ENCODE measurements at places on chromosomes 2 and 18.

- DNase-seq: no peak
These were observed 63.4 kb upstream of the ZEB2 start for GRCh38 chr2:144583381-144583729.

DNA sequence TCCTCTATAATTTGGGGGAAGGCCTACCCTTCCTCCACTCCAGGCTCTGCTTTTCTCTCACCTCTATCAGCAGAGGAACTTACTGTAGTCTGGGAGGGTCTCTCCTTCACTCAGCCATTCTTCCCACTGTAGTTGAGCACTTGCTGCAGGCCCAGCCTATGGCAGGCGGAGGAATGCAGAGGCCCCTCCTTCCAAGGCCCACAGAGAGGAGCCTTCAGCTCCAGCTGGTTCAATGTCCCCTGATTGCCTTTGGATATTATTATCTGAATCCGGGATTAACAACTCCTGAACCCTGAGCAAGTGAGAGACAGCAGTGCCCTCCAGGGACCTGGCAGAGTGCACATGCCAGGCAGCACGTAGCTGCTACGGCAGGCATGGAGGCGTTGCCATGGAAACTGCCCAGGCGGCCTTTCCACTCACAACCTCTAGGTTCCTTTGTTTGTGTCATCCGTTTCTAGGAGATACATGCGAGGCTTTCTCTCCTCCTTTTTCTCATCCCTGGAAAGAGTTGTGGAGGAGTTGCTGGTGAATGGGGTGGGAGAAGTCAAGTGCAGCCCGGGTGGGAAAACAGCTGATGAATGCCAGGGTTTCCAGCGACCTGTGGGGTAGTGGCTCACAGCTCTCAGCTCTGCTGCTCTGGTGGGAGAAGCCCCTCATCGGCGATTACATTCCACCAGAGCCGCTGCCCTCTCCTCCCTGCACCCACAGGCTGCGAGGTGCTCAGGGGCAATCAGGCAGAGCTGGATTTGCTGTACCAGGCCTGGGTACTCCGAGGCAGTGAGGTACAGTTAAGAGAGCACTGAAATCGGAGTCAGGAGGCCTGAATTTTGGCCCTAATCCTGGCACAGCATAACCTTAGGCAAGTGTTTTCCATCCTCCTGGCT lies 55.3 kb upstream of the HK2 start:
- no peak for DNase-seq

DNA sequence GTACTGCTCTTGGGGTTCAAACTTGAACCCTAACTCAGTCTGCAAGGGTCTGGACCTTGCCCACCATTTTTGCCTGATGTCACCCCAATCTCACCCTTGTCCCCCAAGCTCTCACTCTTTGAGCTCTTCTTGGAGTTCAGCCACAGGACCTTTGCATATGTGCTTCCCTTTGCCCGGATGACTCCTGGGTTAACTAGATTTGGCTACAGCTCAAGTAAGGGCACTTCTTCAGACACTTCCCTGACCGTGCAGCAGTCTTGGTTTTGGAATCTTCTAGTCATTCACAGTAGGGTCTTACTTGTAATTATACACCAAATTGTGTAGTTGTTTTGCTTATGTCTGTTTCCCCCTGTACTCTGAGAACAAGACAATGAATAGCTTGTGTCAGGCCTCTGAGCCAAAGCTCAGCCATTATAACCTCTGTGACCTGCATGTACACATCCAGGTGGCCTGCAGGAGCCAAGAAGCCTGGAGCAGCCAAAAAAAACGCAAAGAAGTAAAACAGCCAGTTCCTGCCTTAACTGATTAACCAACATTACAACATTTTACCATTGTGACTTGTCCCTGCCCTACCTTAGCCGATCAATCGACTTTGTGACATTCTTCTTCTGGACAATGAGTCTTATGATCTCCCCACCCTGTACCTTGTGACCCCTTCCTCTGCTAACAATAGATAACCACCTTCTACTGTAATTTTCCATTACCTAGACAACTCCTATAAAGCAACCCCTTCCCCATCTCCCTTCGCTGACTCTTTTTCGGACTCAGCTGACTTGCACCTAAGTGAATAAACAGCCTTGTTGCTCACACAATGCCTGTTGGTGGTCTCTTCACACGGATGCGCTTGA lies 1.0 kb upstream of the MOGAT1 start:
- no peak for DNase-seq

DNA sequence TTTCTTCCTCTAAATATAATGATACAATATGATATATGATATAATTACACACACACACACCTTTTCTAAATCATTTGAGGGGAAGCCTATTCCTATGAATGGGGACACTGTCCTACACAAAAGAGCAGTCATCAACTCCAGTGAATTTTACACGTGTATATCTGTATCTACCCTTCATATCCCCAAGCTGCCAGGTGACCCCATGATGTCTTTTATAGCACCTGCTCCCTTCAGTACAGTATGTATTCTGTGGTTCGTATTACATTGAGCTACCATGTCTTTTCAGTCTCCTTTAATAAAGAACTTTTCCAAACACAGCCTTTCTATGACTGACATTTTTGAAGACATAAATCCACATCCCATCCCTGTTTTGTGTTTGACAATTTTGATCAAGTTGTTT lies 19.0 kb downstream of the TBC1D8 start:
- no peak for DNase-seq

DNA sequence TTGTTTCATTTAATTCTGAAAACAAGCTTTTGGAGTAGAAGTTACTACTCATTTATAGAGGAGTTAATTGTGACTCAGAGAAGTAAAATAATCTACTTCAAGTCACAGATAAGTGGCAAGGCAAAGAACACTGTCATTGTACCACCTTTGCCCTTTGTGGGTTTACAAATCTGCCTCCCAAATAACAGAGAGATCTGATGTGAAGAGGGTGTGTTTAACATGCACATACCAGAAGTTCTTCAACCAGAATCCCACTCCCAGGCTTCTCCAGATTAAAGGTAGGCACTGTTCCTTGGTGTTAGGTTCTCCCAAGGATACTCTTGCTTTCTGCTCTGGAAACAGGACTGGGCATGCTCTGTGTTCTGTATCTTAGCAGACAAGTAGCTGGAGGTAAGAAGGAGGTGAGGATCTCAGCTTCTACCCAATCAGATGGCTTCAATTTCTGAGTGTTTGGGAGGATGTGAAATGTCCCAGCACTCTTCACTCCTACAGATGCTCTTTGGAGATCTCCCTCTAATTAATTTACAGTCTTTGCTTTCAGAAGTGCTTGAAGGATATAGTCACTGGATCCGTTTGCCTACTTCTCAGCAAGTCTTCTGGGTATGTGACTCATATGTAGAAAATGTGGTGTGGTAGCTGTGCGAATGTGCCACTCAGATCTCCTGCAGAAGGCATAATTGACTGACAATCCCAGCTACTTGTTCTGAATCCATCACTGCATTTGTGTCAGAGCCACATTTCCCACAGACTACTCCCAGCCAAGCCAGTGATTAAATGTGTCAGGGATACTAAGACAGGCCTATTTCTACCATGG lies 111.1 kb downstream of the KLHL14 start:
- no peak for DNase-seq

GRCh38 chr2:201928363-201928762 lies 105.3 kb upstream of the FZD7 start:
- DNase-seq: no peak

GRCh38 chr2:88027697-88028389 lies 11.5 kb upstream of the RNU2-63P start:
- no peak for DNase-seq

DNA sequence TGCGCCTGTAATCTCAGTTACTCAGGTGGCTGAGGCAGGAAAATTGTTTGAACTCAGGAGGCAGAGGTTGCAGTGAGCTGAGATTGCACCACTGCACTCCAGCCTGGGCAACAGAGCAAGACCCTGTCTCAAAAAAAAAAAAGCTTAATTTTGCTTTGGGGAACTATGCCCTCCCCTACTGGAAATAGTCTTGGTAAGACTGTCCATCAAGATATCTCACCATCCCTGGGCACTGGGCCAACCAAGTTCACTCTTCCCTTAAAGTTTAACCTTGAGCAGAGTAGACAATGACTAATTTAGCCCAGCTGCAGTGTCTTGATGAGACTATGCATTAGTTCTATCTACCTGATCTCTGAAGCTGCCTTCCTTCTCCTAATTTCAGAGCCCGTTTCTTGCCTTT lies 44.7 kb downstream of the ASXL2 start:
- DNase-seq: no peak

DNA sequence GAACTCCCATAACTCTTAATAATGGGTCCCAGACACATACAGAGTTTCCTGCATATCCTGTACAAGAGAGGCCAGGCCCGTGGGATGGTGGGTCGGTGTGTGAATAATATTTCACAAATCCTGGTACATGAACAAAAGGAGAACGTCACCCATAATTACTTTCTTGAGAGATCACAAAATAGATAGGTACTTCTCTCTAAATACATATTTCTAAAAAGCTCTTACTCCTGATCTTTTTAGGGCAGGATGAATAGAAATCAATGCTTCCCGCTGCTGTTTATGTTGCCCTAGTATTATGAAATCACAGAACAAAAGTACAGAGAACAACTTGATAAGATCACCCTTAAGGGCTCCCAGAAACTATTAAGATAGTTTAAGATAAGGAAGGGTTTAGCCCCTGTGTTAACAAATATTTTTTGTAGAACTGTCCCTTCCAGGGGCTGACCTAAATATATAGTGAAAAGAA lies 5.4 kb downstream of the IRS1 start:
- no peak for DNase-seq

- DNase-seq: peak; percentile 29
These were observed 580 bp downstream of the NEDD4L start for GRCh38 chr18:58044370-58045241.

DNA sequence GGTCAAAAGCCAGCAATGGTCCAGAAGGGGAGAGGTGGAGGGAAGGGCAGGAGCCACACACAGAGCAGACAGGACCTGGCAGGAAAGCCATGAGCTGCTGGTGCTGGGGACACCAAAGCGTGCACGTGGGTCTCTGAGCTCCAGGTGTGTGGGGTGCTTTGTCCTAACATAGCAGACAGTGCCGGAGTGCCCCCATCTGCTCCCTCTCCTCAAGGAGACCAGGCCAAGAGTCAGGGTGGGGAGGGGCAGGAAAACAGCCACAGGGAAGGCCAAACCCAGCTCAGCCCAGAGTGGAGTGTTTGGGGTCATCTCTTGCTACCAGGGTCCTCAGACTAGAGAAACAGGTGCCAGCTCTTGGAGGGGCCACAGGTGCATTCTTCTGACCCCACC lies 4.2 kb upstream of the GPC1 start:
- DNase-seq: no peak

GRCh38 chr18:26421931-26422330 lies 126.4 kb downstream of the KCTD1 start:
- DNase-seq: no peak

DNA sequence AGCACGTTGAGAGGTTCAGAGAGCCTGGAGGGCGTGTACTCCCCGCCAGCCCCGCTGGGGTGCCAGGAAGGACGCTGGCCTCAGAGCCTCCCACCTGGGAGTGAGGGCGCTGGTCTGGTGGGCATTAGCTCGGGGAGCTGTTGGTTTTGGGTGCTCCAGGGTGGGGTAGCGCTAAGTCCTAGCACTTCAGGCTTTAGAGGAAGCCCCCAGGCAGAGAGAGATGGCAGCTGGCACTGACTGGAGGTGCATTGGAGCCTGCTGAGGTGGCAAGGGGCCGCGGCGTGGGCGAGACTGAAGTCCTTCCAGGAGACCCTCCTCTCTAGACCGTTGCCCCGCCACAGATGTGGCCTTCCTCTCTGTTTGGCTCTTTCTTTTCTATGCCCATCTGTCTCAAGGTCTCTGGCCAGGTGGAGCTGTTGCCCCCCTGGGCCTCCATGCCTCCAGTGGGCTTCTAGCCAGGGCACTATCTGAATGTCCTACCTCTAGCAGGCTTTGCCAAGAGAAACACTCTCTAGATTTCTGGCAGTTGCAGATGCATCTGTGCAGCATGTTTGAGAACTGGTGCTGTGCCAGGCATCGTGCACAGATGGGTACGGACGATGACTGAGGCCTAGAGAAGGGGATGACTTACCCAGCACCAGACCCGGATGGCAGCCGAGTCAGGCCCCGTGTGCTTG lies 6.6 kb downstream of the CAPN10 start:
- no peak for DNase-seq

GRCh38 chr2:71455011-71455740 lies 1.8 kb downstream of the DYSF start:
- DNase-seq: no peak

GRCh38 chr2:170831115-170831514 lies 14.4 kb downstream of the GAD1 start:
- DNase-seq: no peak

DNA sequence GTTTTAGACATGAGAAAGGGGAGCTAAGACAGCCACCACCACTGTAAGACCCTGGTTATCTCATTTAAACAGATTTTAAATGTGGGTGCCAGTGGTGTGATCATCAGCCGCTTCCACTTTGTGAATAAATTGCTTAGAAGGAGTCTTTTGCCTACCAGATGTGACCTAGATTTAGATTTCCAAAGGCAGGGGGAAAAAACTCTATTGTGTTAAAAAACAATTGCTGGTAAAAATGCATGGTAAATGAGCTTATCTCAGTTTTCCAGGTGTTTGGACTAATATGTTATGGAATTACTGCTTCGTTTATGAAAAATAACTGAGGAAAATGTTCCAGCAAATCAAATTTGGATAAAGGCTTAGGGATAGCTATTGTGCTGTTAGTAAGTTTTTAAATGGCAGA lies 466.3 kb upstream of the RAB12 start:
- DNase-seq: no peak

DNA sequence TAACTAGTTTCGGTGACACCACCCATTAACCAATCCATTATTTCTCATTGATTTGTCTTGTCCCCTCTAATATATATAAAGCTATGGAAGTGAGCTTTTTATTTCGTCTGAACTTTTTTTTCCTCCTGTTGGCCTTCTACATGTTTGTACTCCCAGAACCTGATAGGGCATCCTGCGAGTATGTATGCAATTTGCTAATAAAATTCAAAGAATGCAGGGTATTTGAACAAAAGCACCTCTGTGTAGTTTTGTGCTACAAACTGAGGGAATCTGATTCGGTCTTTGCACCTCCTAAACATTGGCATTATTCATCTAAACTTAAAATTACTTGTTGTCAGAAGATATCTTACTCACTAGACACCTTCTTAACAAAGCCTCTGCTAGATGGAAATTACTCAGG lies 242.9 kb upstream of the TMEFF2 start:
- DNase-seq: no peak

DNA sequence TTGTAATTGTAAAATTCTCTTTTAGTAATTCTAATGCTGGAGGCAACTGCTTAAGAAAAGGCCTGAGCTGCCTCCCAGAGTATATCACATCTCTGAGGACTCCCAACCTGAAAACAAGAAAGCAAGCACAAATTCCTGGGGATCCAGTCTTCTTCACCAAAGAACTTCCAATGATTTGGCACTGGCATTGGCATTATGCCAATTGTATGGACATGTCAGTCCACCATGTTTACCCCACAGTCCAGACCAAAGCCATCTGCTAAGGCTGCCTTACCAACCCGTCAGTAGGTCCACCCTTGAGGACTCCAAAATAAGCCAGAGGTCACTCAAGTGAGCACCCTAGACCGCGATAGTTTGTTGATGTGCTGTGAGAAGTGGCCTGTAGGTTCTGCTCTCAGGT lies 263.1 kb downstream of the RND3 start:
- no peak for DNase-seq

Measured in activated CD4-positive, alpha-beta T cell treated with anti-CD3 and anti-CD28 coated beads, Interleukin-2, amount 50 U/mL, for 24 hours (primary cell).